ENCODE measurements at places on chromosomes 7 and 10. TPM values are rescaled to one million over a fixed set of nuclear protein-coding genes. Genes with fewer than 3 reads are reported as not detected.

Gene OR13A1
- not detected for total RNA-seq

Gene DHTKD1
- 26.4 TPM for total RNA-seq

Gene EVX1
- total RNA-seq: not detected

Gene AKR1C2
- total RNA-seq: 146 TPM

Gene ARMH3
- 6.2 TPM for total RNA-seq
